ENCODE measurements at places on chromosomes 1 and 21. TPM values are rescaled to one million over a fixed set of nuclear protein-coding genes. Genes with fewer than 3 reads are reported as not detected.

DNA sequence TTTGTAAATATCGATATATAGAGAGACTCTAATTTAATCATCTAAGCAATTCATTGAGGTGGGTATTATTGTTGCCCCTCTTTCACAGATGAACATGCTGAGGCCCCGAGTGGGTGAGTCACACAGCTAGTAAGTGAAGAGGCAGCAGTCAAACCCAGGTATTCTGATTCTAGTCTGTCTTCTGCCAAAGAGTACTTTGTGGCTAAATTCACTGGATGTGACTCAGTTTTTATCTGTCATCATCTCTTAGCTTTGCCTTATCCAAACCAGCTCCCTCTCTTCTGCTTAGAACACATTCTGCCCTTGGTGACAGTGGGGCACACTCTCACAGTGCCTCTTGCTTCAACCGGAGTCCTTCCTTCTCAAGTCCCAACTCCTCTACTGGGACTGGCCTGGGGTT is 11.5 kb downstream of the FCRL5 start:
- DNase-seq = no peak

DNA sequence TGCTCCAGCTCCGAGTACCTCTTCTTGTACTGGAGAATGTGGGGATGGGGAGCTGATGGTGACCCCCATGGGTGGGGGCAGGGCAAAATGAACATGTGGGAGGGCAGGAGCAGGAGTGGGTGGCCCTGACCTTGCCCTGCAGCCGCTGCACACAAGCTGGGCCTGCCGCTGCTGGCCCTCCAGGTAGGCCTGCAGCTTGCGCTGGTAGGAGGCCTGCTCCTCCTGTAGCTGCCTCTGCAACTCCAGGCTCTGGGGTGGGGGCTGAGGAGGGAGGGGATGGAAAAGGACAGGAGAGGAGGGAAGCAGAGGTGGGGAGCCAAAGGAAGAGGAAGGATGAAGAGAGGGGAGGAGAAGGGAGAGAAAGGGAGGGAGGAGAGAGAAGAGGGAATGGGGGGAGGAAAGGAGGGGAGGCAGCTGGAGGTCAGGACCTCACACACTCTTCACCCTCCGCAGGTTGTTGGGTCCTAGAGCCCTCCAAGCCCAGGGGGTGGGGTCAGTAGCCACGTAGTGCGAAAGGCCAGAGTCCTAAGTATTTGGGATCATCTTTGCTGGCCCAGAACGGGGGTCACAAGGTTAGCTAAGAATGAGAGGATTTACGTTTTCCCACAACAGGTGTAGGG is 22.9 kb downstream of the RNU1-1 start:
- no peak for DNase-seq

Gene LINGO4
- total RNA-seq = 0.32 TPM

Gene PERM1
- not detected for total RNA-seq

DNA sequence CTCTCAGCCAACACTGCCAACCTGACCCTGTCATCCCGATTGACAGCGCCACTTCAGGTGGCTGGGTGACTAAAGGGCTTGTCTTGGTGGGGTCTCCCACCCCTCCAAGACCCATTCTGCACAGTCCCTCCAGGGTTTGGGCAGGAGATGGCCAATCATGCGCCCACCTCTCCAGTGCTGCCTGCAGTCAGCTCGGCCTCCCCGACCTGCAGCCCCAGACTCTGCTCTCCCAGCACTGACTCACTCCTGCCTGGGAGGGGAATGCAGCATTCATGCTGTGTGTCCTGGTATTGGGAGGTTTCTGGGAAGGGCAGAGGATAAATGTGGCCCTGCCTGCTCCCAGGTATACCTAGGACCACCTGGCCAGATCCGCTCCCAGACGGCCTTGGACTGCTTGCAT is 9.7 kb downstream of the TMEM81 start:
- no peak for DNase-seq

GRCh38 chr1:50877641-50878040 is 82.4 kb downstream of the FAF1 start:
- DNase-seq = no peak

GRCh38 chr1:202590126-202590525 is 120.1 kb downstream of the SYT2 start:
- DNase-seq = no peak

GRCh38 chr1:216983823-216984222 is 260.6 kb upstream of the ESRRG start:
- no peak for DNase-seq

GRCh38 chr21:19899645-19900044 is 1098.6 kb upstream of the NCAM2 start:
- no peak for DNase-seq

DNA sequence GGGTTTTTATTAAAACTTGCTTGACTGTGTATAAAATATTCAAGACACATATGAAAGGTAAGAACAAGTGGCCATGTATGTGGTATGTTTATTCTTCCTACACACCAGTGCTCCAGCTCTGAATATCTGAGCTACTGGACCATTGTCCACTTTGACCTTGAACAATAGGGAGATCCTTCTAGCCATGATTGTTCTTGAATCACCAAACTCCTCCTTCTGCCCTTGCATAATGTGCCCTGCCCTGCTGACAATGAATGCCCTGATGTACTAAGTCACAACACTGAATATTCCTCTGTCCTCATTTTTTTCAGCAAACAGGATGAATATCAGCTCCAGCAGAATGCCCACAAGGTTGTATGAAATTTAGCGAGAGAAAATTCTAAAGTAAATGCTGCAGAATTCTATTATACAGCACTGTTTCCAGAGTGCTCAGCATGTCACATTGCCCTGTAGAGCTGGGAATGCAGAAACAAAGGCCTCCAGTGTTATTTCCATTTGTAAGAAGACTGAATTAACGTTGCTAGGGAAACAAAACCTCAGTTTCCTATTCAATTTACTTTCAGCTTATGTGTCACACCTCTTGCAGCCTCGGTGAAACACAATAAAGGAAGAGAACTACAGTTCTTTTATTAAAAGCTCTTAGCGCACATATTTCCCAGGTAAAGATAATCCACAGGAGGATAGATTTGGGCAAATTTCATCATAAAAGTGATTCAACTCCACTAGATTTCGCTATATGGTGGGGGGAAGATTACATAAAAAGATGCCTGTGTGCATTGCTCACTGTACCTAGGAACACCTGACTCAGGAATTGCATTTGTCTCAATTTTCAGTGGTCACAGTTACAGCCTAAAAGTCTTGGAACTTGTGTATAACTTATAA is 187.4 kb upstream of the ATP1B1 start:
- DNase-seq = no peak

Gene CORT
- not detected for total RNA-seq

Gene HSPA6
- 0.94 TPM for total RNA-seq

Gene ETS2
- 20.1 TPM for total RNA-seq

DNA sequence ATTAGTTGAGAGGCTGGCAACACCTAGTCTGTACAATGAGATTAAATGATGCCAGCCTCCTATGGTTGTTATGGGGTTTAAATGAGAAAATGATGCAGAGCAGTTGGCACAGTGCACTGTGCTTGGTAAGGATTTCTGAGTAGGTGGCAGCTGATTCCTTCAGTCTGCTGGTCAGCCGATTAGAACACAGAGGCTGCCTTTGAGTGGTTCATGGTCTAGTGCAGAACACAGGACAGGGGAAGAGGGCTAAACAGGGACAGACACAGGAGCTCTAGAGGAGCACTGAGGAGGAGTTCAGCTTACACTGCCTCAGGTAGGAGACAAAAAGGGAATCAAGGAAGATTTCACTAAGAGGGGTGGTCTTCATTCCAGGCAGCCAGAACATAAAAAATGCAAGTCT is 1.4 kb downstream of the TIE1 start:
- no peak for DNase-seq

- no peak for DNase-seq
Observed at GRCh38 chr1:169697755-169698154, 13.7 kb downstream of the SELL start.

DNA sequence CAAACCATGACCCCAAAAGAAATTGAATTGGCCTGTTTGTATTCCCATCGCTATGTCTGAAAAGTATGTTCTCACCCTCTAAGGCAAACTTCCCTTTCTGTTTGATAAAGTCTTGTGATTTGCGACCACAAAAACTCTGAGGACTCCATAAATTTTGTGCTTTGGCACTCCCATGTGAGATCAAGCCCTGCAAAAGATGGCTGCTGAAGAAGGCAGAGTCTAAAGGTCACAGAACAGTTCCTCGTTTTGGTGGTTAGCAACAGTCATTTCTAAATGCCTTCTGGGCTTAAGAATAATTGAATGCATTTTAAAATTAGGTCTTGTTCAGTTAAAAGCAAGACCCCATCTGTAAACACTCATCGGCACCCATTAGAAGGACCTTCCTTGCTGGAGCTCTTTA is 441.6 kb downstream of the OMA1 start:
- no peak for DNase-seq

GRCh38 chr1:29835406-29835805 is 599.1 kb downstream of the PTPRU start:
- no peak for DNase-seq

DNA sequence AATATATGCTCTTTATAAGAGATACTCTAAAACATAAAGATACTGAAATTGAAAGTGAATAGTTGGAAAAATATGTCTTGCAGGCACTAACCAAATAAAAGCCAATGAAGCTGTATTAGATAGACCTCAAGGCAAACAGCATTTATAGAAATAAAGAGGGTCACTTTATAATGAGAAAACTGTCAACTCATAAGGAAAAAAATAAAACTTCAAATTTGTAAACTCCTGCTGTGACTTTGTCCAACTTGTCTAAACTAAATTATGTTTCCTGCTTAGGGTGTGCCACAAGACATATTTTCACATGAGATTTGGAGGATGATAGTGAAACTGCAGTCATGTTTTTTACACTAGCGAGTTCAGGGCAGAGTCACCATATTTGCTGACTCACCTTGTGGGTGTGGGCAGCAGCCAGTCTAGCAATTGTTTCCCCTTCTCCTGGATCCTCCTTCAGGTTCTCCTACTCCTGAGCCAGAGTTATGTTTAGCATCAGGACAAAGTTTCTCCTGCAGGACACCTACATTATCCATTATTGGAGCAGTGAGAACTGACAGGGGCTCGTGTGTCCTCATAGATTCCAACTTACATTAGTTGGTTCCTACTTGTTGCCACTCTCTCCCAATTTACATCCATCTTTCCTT is 43.8 kb downstream of the CD53 start:
- peak; percentile 63 for DNase-seq

GRCh38 chr1:204924013-204924759 is 53.5 kb downstream of the NFASC start:
- no peak for DNase-seq

Gene PLA2G2D
- not detected for total RNA-seq

DNA sequence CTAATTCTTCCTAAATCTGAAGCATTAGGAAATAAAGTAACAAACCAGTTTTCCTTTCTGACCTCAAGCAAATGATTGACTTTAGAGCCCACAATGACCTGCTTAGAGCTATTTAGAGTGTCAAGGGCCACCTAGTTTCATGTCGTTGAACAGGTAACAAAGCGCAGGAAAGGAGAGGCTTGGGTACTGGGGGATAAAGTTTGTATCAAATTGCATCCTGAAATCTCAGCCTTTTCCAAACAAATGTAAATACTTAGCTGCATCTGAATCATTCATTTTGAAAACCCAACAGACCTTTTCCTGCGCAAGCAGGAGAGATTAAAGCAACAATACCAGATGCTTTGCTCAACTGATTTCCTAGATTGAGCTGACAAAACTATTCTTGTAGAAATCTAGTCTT is 121.2 kb downstream of the NRIP1 start:
- DNase-seq = no peak

Gene TFF2
- total RNA-seq = not detected

All from activated CD8-positive, alpha-beta T cell treated with anti-CD3 and anti-CD28 coated beads, Interleukin-2, amount 10 ng/mL, durations not matched to agents 7 days and 5 days (primary cell).